Thymus (tissue), 14 donors: ENCODE measurements at places on chromosomes 4 and X.

GRCh38 chr4:86554646-86555045 is 39.5 kb upstream of the PTPN13 start:
- no peak for DNase-seq

- no peak for DNase-seq
Observed at GRCh38 chrX:109190542-109190941, 291.3 kb downstream of the GUCY2F start.

DNA sequence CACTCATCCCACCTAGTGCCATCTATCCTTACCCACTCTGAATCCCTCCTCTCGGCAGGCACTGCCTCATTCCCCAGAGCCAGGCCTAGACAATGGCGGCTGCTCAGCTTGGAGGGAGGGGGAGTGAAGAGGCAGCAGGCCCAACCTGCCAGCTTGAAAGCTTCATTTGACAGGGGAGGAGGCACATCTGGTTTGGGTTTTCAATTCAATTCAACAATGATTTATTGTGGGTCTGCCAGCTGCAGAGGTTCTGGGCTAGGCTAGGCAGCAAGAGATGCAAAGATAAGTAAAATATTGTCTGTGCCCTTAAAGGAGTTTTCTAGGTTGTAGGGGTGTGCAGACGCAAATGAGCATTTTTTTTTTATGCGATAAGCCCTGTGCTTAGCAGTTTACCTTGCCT is 58.5 kb downstream of the RTL9 start:
- DNase-seq: no peak

DNA sequence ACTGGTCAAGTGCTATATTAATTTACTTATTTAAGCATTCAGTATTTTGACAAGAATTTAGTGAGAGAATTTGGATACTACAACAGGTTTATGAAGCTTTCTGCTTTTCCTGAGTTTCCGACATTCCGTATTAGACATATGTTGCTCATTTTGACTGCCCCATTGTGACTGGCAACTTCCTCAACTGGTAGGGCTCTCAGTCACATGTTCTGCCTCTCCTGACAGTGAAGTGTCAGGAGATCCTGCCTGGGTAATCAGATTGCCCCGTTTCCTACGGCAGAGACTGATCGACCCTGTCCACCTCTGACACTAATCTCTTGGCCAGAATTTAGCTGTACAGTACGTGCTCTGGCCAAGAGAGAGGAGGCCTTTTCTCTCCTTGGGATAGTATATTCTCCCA is 49.5 kb downstream of the CLNK start:
- no peak for DNase-seq

DNA sequence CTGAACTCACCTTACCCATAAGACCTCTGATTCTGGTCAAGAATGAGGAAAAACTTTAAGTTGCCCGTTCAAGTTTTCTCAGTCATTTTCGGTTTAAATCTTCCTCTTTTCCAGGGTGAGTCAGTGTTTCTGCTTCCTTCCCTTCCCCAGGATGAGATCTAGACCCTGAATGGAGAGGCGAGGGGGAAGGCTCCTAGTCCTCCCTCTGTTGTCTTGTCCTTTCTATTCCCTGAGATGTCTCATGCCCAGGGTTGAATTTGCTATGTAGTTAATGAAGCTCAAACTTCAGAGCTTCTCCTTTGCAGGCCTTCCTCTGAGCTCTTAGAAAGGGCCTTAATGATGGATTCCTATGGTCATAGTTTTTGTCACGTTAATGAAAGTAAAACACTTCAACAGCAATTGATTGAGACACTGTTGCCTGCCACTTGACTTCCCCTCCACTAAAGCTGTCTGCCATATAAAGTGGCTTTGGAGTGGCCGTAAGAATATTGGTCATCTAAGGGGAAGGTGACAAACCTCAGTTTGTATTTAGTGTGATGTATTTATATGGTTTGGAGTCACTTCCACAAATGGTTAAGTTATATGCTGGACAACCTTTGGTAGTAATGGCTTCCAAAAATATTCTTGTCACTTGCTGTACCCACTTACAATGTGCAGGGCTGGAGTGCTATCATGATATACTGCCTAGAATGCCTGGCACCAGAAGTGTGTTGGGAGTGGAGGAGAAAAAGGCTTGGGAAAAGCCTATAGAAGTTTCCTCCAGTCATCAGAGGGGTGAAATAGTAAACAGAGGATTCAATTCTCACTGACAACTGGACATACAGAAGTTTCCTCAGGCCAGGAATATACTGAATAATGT is 24.3 kb upstream of the GPRIN3 start:
- DNase-seq: no peak

DNA sequence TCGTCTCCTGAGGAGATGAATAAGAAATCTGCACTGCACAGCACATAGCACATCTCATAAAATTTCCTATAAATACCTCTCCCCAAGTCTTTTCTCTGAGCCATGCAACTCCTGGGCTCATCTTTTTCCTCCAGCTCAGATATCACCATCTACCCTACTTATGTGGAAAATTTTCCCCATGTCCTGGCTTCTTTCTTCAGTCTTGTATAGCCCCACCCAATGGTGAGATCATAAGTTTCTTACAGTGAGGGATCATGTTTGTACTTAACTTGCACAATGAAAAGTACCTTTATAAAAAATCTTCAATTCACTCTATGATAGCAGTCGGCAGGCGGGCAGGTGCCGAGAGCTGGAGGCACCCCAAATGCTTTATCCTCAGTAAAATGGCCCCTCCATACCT is 198.6 kb upstream of the S100G start:
- DNase-seq: no peak

- no peak for DNase-seq
Observed at GRCh38 chrX:100995469-100995868, 26.0 kb downstream of the ARL13A start.

DNA sequence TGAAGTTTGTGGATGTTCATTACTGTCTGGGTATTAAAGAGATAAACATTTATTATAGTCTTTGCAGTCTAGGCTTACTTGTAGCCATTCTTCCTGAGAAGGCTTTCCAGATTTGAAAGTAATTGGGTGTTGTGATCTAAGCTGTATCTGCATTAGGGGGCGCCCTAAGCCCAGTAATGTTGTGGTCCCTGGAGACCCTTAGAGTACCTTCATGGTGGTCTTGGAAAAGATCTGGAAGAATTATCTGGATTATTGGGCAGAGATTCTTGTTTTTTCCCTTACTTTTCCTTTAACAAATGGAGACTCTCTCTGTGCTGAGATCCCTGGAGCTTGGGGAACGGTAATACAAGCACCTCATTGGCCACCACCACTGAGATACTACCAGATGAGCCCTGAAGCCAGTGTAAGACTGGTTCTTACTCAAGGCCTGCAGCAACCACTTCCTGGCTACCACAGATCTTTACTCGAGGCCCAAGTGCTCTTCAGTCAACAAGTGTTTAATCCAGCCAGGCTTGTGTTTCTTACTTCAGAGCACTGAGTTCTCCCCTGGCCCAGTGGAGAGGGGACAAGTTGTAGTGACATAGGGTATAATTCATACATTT is 63.1 kb downstream of the RTL3 start:
- peak; percentile 12 for DNase-seq

- DNase-seq: no peak
Observed at GRCh38 chrX:129665916-129666644, 11.3 kb upstream of the APLN start.

GRCh38 chrX:80335062-80335830 is 85.0 kb upstream of the TENT5D start:
- DNase-seq: no peak

GRCh38 chr4:86011117-86011516 is 348.7 kb downstream of the MAPK10 start:
- no peak for DNase-seq

GRCh38 chrX:102341867-102342266 is 94.9 kb downstream of the NXF2 start:
- no peak for DNase-seq

- DNase-seq: no peak
Observed at GRCh38 chr4:68489338-68489737, 42.1 kb downstream of the TMPRSS11E start.

DNA sequence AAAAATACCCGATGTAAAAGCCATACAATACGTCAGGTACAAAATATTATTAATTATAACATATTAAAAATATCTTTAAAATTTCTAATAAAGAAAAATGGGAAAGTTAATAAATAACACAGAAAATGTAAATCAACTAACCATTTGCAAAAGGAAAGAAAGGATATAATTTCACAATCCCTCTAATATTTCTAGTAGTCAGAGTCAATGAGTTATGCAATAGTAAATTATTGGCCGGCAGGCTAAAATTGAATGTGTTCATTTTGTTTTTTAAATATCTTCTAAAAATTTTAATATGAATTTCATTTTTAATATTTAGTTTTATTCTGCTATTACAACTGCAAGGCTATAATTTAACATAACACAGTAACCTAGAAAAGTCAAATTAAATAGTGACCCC is 155.7 kb downstream of the FBXW7 start:
- no peak for DNase-seq

GRCh38 chr4:183989461-183989860 is 84.4 kb downstream of the STOX2 start:
- no peak for DNase-seq

- no peak for DNase-seq
Observed at GRCh38 chr4:52853351-52853750, 8.8 kb upstream of the RASL11B start.

DNA sequence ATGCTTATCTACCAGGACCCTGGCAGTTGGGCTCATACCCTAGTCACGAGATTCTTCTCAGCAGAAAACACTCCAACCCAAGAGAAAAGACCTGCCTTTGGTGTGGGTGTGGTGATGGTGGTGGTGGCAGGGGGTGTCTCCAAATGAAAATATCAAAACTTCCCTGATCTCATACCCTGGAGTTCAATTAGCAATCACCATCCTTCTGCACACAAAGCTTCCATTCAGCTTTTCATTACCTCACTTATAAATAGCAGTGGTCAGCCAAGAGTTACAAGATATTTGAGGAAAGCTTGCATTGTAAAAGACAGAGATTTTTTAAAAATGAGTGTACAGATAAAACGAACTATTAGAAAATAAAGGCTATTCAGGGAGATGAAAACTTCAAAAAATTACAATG is 580.8 kb upstream of the MAGEB2 start:
- no peak for DNase-seq

GRCh38 chr4:15515106-15515505 is 45.4 kb downstream of the CC2D2A start:
- DNase-seq: no peak

DNA sequence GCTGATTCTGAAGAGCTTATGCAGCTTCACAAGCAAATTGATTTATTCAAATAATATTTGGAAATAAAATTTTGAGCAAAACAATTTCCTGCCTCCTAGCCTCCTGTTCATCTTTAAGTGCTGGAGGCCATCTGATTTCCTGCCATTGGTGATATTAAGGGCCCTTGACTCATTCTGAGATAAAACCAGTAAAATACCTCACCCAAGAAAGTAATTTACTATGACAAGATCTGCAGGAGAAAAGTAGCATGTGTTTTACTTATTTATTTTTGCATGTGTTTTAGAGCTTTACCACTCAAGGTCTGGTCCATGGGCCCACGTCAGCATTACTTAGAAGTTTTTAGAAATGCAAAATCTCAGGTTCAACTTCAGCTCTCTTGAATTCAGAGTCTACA is 67.7 kb downstream of the DCLK2 start:
- no peak for DNase-seq

DNA sequence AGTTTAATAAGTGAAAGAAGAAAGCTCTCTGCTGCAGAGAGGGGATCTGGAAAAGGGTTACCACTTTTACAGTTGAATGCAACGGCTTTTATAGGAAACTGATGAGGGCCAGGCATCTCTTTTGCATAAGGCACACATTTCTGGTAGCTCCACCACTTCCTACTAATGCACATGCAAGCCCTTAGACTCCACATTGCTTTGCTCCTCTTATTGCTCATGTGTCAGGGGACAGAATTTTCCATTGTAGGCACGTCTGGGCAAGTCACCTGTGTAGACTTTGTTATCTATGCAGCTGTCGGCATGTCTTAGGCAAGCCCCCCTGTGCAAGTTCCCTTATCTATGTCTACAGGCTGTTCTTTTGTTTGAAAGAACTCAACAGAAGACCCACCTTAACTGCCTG is 294.6 kb upstream of the STS start:
- peak; percentile 31 for DNase-seq

- no peak for DNase-seq
Observed at GRCh38 chr4:104205116-104205515, 289.6 kb downstream of the CXXC4 start.

- no peak for DNase-seq
Observed at GRCh38 chrX:114065577-114066223, 518.2 kb upstream of the HTR2C start.

GRCh38 chr4:1133033-1133432 is 19.7 kb upstream of the RNF212 start:
- no peak for DNase-seq

DNA sequence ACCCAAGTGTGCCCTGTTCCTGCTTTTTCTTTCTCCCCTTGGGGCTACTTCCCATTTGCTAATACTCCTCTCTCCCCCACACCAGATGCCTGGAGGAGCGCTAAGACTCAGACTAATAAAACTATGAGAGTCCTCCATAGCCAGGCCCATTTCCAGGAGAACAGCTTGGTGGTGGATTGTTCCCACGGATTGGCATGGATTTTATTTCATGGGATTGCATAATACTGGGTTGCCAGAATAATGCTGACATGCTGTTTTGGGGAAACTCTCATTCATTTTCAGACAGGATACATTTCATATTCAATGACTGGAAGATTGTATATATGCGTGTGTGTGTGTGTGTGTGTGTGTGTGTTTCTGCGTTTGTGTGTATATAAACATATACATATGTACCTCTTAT is 447.5 kb upstream of the PITX2 start:
- DNase-seq: no peak

DNA sequence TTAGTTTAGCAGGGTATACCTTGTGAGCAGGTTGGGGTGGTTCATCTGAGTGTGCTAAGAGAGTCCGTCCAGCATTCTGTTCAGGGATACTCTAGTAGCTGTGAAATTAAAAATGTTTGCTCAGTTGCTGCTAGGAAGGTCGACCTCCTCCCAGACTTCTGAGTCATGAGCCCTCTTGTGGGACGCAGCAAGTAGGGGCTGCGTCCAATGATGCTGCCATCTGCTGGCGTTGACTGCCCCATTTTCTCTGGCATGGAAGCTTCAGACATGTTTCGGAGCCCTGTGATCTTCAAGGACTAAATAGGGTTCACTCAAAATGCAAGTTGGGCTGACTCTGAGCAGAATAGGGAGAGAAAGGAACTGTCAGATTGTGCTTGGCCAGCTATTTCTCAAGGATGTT is 201.0 kb upstream of the ARSJ start:
- peak; percentile 35 for DNase-seq

DNA sequence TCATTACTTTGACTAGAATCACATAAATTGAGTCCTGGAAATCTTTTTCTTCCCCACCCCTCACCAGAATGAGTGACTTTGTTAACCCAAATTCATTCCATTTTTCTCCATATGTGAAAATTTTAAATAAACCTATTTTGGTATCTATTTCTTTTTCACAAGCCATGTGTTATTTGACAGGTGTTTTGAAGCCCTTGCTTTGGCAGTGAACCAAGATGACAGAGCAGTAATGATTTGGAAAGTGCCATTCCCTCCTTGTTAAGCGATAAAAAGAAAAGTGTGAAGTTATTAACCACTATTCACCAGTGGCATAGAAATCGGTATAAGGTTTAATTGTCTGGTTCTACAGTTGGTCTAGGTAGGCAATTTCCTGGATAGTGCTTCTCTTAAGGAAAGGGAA is 66.1 kb downstream of the POLA1 start:
- DNase-seq: no peak
